ENCODE measurements at places on chromosomes 6 and 20. TPM values are rescaled to one million over a fixed set of nuclear protein-coding genes. Genes with fewer than 3 reads are reported as not detected.

DNA sequence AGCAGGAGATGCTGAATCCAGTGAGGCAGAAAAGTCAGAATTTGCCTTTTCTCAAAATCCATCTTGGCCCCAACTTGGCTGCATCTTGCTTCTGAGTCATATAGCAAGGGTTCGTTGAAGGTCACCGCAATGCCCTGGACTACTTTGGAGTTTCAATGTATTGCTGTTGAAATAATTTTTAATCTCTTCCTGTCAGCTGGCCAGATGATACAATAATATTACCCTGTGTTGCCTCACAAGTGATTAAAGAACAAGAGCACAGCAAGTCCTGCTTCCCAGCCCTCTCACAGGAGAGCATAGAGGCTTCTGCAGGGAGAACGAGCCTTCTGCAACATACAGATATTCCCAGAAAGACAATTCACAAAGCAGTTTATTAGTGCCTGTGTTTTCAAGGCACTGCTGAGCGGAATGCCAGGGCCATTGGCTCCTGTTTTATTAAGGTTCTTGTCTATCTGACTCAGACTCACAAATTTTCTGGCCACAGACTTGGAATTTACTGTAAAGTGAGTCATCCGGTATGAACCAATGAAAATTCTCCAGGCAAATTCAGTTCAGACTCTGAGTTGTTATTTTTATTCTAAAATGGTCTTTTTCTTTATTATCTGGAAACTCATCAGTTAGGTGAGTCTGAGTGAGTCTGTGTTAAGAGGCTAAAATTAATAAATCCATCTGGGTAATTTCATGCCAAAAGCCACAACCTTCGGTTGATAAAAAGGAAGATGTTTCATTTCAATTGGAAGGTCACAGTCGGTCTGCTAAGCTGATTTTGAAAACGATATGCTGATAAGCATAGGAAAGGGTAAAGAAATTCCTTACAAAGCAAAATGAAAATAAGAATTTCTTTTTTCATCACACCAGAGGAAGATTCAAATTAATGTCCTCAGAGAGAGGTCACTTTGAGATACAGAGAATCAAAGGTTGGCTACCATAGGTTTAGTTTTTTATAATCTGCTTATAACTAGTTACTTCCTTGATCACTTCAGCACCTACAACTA, 289.4 kb upstream of the STXBP5 start:
- H3K36me3 ChIP-seq, result no peaks in the 10 kb centered on the region
- peak overlapping the region; percentile 17 for H3K27ac ChIP-seq
- peaks cover 7% of the 10 kb centered on the region for H3K27me3 ChIP-seq
- H3K4me3 ChIP-seq, result peak overlapping the region; percentile 5
- DNase-seq, result no peak

Gene FERMT1
- total RNA-seq, result not detected

Gene DNAH8
- total RNA-seq, result 0.12 TPM

Gene CALHM6
- 8.0 TPM for total RNA-seq

DNA sequence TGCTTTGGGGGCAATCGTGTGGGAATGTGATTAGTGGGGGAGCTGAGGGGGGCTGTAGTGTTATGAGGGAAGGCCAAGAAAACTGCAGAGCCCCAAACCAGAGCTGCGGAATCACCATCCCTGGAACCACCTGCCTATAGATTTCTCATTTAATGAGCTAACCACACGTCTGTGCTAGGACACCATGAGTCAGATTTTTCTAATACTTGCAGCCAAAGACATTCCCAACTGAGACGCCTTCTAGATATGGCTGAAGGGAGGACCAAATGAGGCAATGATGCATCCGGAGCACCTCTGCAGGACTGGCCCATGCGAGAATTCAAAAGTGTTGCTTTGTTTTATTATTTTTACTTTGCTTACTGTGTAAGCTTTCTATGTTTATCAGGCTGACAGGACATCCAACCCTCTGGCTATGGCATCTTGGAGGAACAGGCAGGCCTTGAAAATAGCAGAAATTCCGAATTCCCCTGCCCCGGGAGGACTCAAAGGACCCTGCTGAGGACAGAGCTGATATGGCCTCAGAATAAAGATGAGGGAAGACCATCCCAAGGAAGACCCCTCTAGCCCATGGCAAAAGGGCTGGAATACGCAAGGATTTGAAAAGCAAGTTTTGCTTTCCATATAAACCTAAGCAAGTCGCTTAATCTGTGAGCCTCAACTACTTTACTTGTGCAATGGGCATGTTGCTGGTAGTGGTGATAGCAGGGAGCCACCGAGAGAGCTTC, 3.1 kb upstream of the PTGIS start:
- H3K27ac ChIP-seq, result peak overlapping the region; percentile 39
- H3K27me3 ChIP-seq, result peaks cover 27% of the 10 kb centered on the region
- H3K4me1 ChIP-seq, result peaks cover 21% of the 10 kb centered on the region
- no peak for DNase-seq
- H3K36me3 ChIP-seq, result peaks cover 1% of the 10 kb centered on the region
- H3K4me3 ChIP-seq, result no peak overlapping the region

Gene MCM8
- total RNA-seq, result 34.1 TPM

Gene DEFB132
- total RNA-seq, result not detected

DNA sequence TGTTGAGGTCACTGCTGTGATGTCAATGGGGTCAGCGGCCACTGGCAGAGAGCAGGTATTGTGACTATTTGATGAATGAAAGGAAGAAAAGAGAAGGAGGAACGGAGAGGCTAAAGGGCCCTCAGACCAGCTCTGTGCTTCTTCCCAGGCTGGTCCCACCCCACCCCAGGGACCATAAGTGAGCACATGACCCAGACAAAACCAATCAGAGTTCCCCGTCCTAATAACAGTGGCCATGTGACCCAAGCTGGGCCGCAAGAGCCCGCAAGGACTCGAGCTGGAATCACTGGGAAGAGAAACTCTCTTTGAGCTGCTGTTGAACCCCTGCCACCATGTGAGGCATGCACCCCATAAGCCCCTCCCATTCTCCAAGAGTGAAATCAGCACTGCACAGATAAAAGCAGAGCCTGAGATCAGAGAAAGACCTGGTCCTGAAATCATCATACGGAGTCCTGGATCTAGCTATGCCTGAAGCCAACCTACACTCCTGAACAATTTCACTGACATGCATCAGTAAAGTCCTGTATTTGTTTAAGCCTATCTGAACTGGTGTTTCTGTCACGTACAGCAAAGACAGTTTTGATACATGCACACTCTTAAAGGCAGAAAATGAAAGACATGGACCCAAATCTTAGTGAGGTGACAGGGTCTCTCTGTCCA, 90.2 kb downstream of the PREX1 start:
- H3K27me3 ChIP-seq, result no peaks in the 10 kb centered on the region
- peak overlapping the region; percentile 76 for H3K4me3 ChIP-seq
- H3K36me3 ChIP-seq, result peaks cover 23% of the 10 kb centered on the region
- peak; percentile 49 for DNase-seq
- peaks cover 72% of the 10 kb centered on the region for H3K4me1 ChIP-seq
- H3K27ac ChIP-seq, result peak overlapping the region; percentile 90

Gene JAG1
- total RNA-seq, result 0.28 TPM

DNA sequence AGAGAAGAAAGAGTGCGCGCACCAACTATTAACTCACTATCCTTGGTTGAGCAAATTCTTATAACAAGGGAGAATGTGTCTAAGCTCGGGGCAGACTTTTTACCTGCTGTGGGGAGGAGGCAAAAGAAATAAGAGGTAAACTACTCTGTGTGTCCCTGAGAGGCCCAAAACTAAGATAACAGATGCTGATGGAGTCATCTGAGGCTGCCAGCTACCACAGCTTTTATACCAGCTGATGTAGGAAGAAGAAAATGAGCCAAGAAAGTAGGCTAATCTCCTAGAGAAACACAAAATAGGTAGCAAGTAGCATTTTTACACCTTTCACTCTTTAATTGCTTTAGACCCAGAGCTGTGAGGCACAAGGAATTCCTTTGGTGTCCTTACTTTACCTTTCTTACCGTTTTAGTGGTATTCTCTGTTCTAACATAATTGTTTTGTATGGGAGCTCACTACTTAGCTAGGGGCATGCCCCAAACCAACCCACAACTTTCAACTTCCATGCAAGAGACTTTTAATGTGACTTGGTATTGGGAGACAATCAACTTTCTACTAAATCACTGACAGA, 27.8 kb upstream of the PIM1 start:
- peaks cover 4% of the 10 kb centered on the region for H3K27me3 ChIP-seq
- no peaks in the 10 kb centered on the region for H3K36me3 ChIP-seq
- H3K27ac ChIP-seq, result peak overlapping the region; percentile 12

DNA sequence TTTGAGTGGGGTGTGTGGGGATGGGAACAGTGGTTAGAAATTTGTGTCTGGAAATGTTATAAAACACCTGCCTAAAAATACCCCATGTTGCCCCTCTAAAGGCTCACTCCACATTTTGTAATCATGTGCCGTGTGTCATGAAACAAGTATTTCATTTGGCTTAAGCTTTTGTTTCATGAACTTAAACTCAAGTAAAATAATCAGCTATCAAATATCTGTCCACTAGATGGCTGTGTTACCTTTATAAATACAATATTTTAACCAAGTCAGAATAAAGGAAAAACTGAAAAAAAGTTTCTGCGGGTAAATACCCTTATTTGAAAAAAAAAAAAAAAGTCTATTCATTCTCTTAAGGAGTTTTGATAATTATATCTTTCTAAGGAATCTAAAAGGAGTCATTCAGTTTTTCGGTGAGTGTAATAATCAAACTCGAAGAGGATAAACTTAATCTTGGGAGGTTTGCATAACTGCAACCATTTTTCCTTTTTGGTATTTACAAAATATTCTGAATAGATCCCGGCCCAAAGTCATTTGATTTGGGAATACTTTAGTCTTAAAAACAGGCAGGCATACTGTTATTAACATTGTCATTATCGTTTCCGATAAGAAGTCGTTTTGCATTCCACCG, 29.9 kb upstream of the MTRF1L start:
- no peaks in the 10 kb centered on the region for H3K36me3 ChIP-seq
- H3K4me3 ChIP-seq, result no peak overlapping the region
- no peak overlapping the region for H3K27ac ChIP-seq
- peaks cover 19% of the 10 kb centered on the region for H3K27me3 ChIP-seq

Gene EYS
- not detected for total RNA-seq

Gene POFUT1
- total RNA-seq, result 36.6 TPM

Gene SLC17A4
- not detected for total RNA-seq

GRCh38 chr20:3340443-3340842, 67.0 kb downstream of the DNAAF9 start:
- H3K27ac ChIP-seq, result no peak overlapping the region
- no peak overlapping the region for H3K4me3 ChIP-seq
- H3K4me1 ChIP-seq, result no peaks in the 10 kb centered on the region
- peaks cover 10% of the 10 kb centered on the region for H3K36me3 ChIP-seq
- H3K27me3 ChIP-seq, result no peaks in the 10 kb centered on the region

Gene TCF15
- 0.36 TPM for total RNA-seq

- peaks cover 6% of the 10 kb centered on the region for H3K36me3 ChIP-seq
- H3K4me3 ChIP-seq, result peak overlapping the region; percentile 97
- peak overlapping the region; percentile 90 for H3K27ac ChIP-seq
- H3K4me1 ChIP-seq, result peaks cover 23% of the 10 kb centered on the region
- H3K27me3 ChIP-seq, result no peaks in the 10 kb centered on the region
Observed at GRCh38 chr6:161272635-161273273, 1.1 kb downstream of the AGPAT4 start.

- no peak overlapping the region for H3K4me3 ChIP-seq
- H3K4me1 ChIP-seq, result no peaks in the 10 kb centered on the region
- no peak for DNase-seq
- no peaks in the 10 kb centered on the region for H3K36me3 ChIP-seq
- no peak overlapping the region for H3K27ac ChIP-seq
Observed at GRCh38 chr20:9228774-9229450, 160.0 kb downstream of the PLCB4 start.

Gene PRPH2
- total RNA-seq, result 0.10 TPM
